ENCODE measurements at places on chromosomes 13 and 19. TPM values are rescaled to one million over a fixed set of nuclear protein-coding genes. Genes with fewer than 3 reads are reported as not detected.

DNA sequence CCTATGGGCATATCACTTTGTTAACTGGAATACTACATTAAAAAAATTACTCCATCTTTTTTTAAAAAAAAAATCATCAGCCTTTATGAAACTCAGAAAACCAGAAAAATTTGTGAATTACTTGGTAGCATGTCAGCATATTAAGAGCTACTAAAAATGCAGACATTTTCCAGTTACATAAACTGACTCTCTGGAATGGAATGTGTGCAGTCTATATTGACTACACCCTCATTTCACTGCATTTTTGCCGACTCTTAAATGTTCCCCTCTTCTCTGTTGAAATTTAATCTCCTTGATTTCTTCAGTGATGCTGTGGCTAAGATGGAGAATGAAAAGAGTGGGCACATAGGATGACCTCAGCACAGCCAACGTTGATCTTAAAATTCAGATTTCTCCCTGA lies 393.8 kb downstream of the ITGBL1 start:
- no peaks in the 10 kb centered on the region for H3K36me3 ChIP-seq
- DNase-seq: no peak
- no peaks in the 10 kb centered on the region for H3K27me3 ChIP-seq
- no peak overlapping the region for H3K4me3 ChIP-seq
- no peak overlapping the region for H3K27ac ChIP-seq

DNA sequence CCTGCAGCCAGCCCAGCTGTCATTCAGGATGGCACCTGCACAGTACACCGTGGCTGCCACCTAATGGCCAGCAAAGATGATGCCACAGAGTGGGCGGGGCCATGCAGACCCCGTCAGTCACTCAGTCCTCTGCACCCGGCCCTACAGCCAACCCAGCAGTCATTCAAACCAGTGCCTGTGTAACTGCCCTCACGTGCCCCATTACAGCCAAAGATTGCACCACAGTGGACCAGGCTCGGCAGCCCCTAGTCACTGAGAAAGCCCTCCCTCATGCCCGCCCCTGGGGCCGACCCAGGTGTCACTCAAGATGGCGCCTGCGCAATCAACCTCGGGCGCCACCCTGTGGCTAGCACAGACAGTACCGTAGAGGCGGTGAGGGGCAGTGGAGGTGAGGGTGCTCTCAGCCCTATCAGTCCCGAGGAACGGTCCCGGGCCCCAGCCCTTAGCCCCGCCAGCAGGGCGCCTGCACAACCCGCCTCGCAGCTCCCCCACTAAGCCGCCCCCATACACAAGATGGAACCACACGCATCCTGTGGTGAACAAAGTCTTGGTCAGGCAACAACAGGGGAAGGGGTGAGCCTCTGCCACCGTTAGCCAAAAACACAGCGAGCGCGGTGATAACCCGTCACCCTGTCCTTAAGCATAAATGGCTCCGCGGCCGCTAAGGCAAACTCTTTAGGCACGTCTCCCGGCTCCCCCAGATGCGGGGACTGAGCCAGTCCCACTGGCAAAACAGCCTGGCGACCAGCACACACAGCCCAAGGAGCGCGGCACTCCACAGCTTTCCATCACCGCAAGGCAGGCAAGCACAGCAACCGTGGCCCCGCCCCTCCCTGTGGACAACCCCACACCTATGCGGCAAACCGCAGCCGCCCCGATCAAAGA lies 2.3 kb downstream of the PEG3 start:
- H3K27me3 ChIP-seq: no peaks in the 10 kb centered on the region
- peak; percentile 87 for DNase-seq
- peak overlapping the region; percentile 82 for H3K27ac ChIP-seq
- peak overlapping the region; percentile 75 for H3K4me3 ChIP-seq

DNA sequence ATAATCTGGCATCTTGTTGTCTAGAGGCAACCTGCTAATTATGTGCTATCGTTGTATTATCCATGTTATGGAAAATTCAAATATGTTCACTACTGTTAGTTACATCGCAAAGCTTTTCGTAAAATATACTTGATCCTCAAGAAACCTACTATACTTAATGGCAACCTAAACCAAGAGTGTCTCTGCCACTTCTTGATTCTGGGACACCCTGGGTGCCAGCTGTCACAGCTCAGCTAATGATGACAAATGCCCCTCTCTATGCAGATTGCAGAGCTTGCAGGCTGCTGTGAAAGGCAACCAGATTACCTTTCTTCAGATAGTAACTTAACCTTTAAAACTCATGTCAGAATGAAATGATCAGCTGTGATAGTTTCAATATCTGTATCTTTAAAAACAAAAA lies 8.9 kb upstream of the MAB21L1 start:
- H3K27me3 ChIP-seq: peaks cover 3% of the 10 kb centered on the region
- H3K27ac ChIP-seq: no peak overlapping the region
- no peak overlapping the region for H3K4me3 ChIP-seq
- H3K36me3 ChIP-seq: no peaks in the 10 kb centered on the region
- no peak for DNase-seq

GRCh38 chr13:34302596-34302995 lies 484.6 kb downstream of the RFC3 start:
- H3K4me3 ChIP-seq: no peak overlapping the region
- no peak overlapping the region for H3K27ac ChIP-seq
- no peak for DNase-seq
- H3K36me3 ChIP-seq: no peaks in the 10 kb centered on the region
- no peaks in the 10 kb centered on the region for H3K27me3 ChIP-seq
- no peaks in the 10 kb centered on the region for H3K4me1 ChIP-seq

- H3K36me3 ChIP-seq: no peaks in the 10 kb centered on the region
- H3K4me3 ChIP-seq: no peak overlapping the region
- no peaks in the 10 kb centered on the region for H3K4me1 ChIP-seq
- DNase-seq: no peak
Measured at GRCh38 chr19:16036941-16037340, 39.4 kb upstream of the TPM4 start.

- no peak overlapping the region for H3K4me3 ChIP-seq
- no peaks in the 10 kb centered on the region for H3K27me3 ChIP-seq
- no peaks in the 10 kb centered on the region for H3K36me3 ChIP-seq
- H3K27ac ChIP-seq: no peak overlapping the region
- no peaks in the 10 kb centered on the region for H3K4me1 ChIP-seq
Measured at GRCh38 chr19:51294211-51294976, 17.1 kb upstream of the IGLON5 start.

DNA sequence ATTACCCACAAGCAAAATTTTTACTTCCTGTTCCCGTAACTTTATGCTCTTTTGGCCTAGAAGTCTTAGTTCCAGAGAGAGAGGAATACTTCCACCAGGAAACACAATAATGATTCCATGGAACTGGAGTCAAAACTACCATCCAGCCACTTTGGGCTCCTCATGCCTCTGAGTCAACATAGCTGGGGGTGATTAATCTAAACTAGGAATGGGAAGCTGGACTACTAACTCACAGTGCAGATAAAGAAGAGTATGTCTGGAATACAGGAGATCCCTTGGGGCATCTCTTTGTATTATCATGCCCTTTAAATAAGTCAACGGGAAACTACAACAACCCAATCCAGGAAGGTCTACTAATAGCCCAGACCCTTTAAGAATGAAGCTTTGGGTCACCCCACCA lies 8.9 kb upstream of the ELF1 start:
- no peak for DNase-seq
- H3K36me3 ChIP-seq: no peaks in the 10 kb centered on the region
- H3K27me3 ChIP-seq: no peaks in the 10 kb centered on the region

GRCh38 chr13:91406619-91407018 lies 8.2 kb downstream of the GPC5 start:
- no peak overlapping the region for H3K27ac ChIP-seq
- no peak overlapping the region for H3K4me3 ChIP-seq
- DNase-seq: no peak
- H3K27me3 ChIP-seq: no peaks in the 10 kb centered on the region
- no peaks in the 10 kb centered on the region for H3K4me1 ChIP-seq

DNA sequence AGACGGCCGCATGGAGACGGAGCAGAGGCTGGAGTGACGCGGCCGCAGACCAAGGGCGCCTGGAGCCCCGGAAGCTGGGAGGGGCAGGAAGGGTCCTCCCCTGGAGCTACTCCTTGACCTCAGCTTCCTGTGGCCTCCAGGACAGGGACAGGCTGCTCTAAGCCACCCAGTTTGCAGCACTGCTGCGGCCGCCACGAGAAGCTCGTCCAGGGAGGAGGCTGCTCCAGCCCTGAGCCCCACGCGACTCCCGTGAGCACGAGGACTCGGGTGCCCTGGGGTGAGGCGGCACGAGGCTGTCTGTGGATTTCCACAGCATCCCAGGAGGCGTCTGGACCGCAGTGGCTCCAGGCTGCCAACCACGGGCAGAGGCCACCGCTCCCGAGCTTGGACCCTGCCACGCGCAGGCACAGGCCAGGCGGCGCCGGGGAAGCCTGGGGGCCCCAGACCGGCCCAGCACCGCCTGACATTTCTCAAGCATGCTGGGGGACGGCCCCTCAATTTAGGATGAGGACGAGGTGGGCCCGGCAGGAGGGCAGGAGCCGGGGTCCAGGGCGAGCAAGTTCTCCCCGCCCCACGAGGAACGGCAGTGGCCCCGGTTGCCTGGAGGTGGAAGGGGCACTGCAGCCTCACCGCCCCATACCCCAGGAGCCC lies 10.7 kb downstream of the SBNO2 start:
- peak overlapping the region; percentile 47 for H3K27ac ChIP-seq
- H3K4me3 ChIP-seq: no peak overlapping the region
- peaks cover 13% of the 10 kb centered on the region for H3K4me1 ChIP-seq
- no peaks in the 10 kb centered on the region for H3K36me3 ChIP-seq

GRCh38 chr19:42042455-42043170 lies 27.4 kb downstream of the GRIK5 start:
- no peak overlapping the region for H3K4me3 ChIP-seq
- H3K36me3 ChIP-seq: no peaks in the 10 kb centered on the region
- H3K4me1 ChIP-seq: no peaks in the 10 kb centered on the region
- no peak overlapping the region for H3K27ac ChIP-seq
- no peak for DNase-seq

DNA sequence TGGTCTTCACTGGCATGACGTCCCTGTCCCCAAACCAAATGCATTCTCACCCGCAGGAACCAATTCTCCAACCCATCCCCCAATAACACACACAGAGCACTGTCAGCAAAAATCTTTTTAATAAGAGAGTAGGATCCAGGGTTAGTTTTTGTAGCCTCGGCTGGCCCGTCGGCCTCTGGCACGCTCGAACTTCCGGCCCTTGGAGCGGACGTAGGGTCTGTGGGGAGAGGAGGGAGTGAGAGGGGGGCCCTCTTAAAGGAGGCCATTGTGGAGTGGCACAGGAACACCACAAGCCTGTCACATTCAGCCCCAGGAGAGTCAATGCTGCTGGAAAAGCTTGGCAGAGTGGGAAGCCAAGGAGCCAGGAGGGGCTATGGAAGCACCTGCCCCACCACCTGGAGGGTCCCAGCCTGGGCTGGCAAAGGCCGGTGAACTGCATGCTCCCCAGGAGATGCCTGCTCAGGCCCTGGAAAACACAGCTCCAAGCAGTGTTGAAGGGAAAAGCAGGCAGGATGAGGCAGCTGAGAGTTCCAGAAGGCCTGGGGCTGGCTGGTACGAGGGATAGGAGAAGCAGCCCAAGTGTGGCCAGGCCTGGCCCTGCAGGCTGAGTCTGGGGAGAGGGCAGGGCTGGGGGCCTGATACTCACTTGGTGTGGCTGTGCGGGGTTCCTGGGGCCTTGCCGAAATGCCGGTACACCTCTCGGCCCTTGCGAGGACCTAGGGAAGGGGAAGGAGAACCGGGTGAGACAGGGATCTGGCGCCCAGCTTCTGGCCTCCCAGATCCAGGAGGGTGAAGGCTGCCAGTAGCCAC lies 560 bp upstream of the FAM83E start:
- peaks cover 9% of the 10 kb centered on the region for H3K4me1 ChIP-seq
- no peak overlapping the region for H3K27ac ChIP-seq
- DNase-seq: no peak

GRCh38 chr13:77985866-77986636 lies 67.4 kb upstream of the EDNRB start:
- no peaks in the 10 kb centered on the region for H3K36me3 ChIP-seq
- H3K4me1 ChIP-seq: no peaks in the 10 kb centered on the region
- H3K27me3 ChIP-seq: no peaks in the 10 kb centered on the region
- no peak for DNase-seq

- H3K27me3 ChIP-seq: no peaks in the 10 kb centered on the region
- H3K27ac ChIP-seq: no peak overlapping the region
- no peak overlapping the region for H3K4me3 ChIP-seq
- no peaks in the 10 kb centered on the region for H3K36me3 ChIP-seq
- peak; percentile 75 for DNase-seq
- peaks cover 8% of the 10 kb centered on the region for H3K4me1 ChIP-seq
Measured at GRCh38 chr19:13082192-13083007, 20.3 kb downstream of the LYL1 start.

GRCh38 chr13:48939728-48940127 lies 36.0 kb upstream of the FNDC3A start:
- H3K27ac ChIP-seq: no peak overlapping the region
- no peaks in the 10 kb centered on the region for H3K27me3 ChIP-seq
- H3K4me1 ChIP-seq: no peaks in the 10 kb centered on the region
- H3K4me3 ChIP-seq: no peak overlapping the region
- DNase-seq: no peak
- no peaks in the 10 kb centered on the region for H3K36me3 ChIP-seq

DNA sequence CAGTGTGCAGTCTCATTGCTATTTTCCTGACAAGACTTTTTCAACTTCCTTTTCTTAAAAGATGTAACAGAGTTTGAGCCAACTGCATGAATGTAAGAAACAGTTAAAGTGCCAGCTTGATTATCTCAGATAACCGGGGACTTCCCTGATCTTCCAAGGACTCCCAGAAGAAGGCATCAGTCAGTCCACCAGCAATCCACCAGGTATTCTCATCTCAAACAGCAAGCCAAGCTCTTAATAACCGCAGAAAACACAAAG lies 350.1 kb downstream of the LIG4 start:
- no peak overlapping the region for H3K27ac ChIP-seq
- DNase-seq: no peak
- peaks cover 18% of the 10 kb centered on the region for H3K27me3 ChIP-seq
- peak overlapping the region; percentile 28 for H3K4me3 ChIP-seq

- H3K27me3 ChIP-seq: no peaks in the 10 kb centered on the region
- peak overlapping the region; percentile 96 for H3K27ac ChIP-seq
- peak; percentile 93 for DNase-seq
- peak overlapping the region; percentile 17 for H3K4me3 ChIP-seq
- H3K36me3 ChIP-seq: peaks cover 3% of the 10 kb centered on the region
Measured at GRCh38 chr19:1028062-1028926, 1.9 kb downstream of the CNN2 start.

MCEMP1 gene
- 0.28 TPM for polyA plus RNA-seq

DDX49 gene
- polyA plus RNA-seq: 40.6 TPM

RGCC gene
- 40.9 TPM for polyA plus RNA-seq

ZNF493 gene
- polyA plus RNA-seq: 7.1 TPM

PALM gene
- 92.3 TPM for polyA plus RNA-seq

ZNF723 gene
- polyA plus RNA-seq: not detected

FCAR gene
- polyA plus RNA-seq: not detected

ZNF234 gene
- 3.2 TPM for polyA plus RNA-seq

DOCK6 gene
- polyA plus RNA-seq: 45.8 TPM

KLK1 gene
- 827 TPM for polyA plus RNA-seq

Measured in kidney (tissue), 22 donors.